ENCODE measurements at places on chromosomes 16 and 17.

DNA sequence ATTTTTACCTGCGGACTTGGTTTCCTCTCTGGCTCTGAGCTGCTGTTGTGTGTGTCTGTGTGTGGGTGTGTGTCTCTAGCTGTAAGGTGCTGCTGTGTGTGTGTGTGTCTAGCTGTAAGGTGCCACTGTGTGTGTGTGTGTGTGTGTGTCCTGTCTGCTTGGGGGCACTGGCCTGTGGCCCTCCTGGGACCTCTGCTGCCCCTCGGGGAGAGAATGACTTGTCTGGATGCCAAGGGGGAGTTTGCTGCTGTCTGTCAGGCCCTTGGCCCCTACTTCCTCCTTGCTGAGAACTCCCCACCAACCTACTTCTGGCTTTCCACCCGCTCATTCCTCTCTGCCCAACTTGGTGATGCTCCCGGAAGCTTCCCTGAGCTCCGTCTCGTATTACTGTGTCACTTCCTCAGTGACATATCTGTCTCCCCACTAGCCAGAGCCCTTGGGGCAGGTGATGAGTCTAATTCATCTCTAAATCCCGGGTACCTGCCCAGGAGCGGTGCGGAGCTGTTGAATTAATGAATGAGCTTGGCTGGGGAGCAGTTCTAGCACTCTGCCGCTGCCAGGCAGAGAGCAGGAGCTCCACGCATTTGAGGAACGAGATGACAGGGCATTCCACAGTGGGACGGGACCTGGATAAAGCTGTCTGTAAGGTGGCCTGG, 3.5 kb upstream of the LASP1NB start:
- no peak for DNase-seq

DNA sequence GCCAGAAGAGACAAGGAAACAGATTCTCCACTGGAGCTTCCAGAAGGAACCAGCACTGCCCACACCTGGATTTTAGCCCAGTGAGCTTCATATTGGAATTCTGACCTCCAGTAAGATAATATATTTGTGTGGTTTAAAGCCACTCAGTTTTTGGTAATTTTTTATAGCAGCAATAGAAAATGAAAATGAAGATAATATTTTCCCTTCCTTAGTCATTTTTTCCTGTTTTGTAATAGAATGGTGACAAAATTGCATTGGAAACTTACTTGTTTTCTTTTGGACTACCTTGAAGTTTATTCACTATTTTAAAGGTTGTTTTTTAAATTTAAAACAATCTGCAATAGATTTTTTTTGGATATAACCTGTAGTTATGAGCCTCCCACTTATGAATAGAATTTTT, 29.8 kb upstream of the IRF8 start:
- DNase-seq, result no peak

- DNase-seq, result peak; percentile 64
Measured at GRCh38 chr16:4313563-4314531, 2.0 kb upstream of the GLIS2 start.

GRCh38 chr17:34610506-34610905, 31.1 kb downstream of the TMEM132E start:
- no peak for DNase-seq

GRCh38 chr17:76544546-76545365, 4.9 kb downstream of the PRCD start:
- no peak for DNase-seq

DNA sequence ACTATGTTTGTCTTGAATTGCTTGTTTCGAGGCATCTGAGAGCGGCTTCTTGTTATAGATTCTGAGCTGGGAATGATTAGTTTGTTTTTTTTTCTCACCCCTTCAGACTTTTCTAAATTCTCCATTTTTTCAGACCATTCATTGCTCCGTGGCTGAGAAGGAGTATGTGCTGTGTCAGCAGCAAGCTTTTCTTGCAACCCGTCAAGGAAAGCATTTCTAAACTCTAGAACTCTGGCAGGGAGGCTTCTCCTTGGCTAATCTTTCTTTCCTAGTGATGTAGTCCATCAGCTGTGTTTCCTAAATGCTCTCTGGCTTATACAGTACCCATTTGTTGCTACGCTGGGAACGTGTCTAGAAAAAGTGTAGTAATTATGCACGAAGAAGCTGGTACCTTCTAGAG, 133.5 kb downstream of the FTO start:
- no peak for DNase-seq

- no peak for DNase-seq
Measured at GRCh38 chr16:81651758-81652718, 127.1 kb upstream of the PLCG2 start.

DNA sequence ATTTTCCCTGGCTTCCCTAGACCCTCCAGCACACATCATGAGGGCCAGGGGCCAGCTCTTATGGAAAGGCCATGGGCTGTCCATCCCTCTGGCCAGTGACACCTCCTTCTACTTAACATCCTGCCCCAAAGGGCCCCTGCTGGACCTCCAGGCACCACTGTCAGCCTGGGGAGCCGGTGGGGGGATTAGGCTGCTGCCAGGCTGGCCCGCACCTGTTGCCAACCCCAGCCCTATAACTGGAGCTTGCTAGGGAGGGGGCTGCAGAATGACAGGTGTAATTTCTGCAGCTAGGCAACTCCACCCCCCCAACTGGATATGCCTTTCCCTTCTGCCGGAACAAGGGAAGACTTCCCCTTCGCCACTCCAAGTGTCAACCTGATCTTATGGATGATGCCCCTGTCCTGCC, 12.5 kb downstream of the RARA start:
- DNase-seq, result no peak

- peak; percentile 44 for DNase-seq
Measured at GRCh38 chr17:55421179-55421934, at the start of gene MMD. Gene MMD (minus strand): TSS chr17:55421835. CDS start chr17:55421695, 140 bp downstream.

DNA sequence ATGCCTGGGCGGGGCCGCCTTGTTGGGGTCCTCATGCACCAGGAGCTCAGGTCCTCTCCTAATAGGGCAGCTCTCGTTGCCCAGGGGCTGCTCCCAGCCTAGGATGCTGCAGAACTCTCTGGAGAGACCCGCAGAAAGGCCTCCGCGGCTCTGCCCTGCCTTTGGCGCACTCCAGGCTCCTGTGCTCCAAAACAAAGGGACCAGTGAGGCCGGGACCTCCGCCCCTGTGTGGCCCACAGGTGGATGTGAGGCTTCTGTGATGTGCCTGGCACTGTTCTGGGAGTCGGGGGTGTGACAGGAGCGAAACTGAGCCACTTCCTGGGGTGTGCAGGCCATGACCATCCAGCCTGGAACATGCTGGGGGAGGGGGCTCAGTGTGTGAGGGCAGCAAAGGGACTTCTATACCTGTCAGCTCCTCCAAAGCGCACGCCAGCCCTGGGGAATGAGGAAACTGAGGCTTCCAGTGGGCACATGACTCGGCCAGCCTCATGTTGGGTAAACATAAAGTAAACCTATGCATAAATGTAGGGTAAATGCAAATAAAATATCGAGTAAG, 153.2 kb downstream of the IRF8 start:
- DNase-seq, result no peak

DNA sequence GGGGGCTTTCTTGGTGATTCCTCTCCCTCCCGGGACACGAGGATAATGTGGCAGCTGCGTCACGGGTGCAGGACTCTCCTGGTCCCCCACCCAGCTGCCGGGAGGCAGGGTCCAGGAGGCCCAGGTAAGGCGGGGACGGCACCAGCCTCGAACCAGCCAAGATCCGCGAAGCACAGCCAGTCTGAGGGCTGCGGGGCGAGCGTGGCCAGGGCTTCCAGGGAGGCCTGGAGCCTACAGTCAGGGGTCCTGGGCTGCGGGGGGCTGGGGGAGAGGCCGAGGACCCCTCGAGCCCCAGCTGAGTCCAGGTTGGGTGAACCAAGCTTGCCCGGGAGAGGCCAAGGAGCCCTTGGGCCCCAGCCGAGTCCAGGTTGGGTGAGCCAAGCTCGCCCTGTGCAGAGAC, 10.0 kb downstream of the TPSD1 start:
- DNase-seq, result no peak

DNA sequence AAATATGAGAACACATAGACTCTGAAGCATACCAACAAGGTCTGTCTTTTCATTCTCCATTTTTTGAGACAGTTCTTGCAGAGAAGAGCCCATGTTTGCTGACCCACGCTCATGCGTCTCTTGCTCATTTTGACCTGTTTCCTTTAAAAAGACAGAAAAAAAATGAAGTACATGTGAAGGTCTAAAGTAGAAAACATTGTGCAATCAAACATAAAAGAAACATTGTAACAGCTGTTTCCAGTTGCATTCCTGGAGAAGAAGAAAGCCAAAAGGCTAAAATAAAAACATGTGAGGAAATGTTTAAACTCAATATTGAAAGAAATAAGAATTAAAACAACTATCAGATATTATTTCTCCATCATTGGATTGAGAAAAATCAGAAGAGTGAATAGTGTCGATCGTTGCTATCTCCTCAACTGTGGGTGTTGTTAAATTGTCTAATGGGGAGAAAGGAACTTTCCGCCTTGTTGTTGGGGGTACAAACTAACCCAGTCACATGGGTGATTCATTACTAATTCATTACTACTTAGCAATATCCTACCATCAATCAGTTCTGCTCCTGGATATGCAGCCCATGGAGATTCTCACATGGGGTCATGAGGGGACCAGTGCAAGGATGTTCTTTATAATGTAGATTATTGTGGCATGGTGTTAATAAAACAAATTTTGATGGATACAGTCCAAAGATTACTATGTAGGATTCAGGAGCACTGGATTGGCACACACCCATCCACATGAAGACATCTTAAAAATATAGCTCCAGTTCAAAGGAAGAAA, 9.5 kb downstream of the ABCA9 start:
- DNase-seq, result no peak

- no peak for DNase-seq
Measured at GRCh38 chr16:79752396-79752795, 151.9 kb upstream of the MAF start.
